ENCODE measurements at places on chromosomes 6 and 20. TPM values are rescaled to one million over a fixed set of nuclear protein-coding genes. Genes with fewer than 3 reads are reported as not detected.

The KCNQ2 gene
- 1.6 TPM for polyA plus RNA-seq

The SIRPB2 gene
- polyA plus RNA-seq, result 3.6 TPM

The SLC17A1 gene
- polyA plus RNA-seq, result not detected

The CCHCR1 gene
- 11.0 TPM for polyA plus RNA-seq

The WDR27 gene
- polyA plus RNA-seq, result 7.9 TPM

The EYS gene
- 0.21 TPM for polyA plus RNA-seq

The ESR1 gene
- 1.9 TPM for polyA plus RNA-seq

The CLDN20 gene
- not detected for polyA plus RNA-seq

The CLPSL2 gene
- not detected for polyA plus RNA-seq

The ANKRD66 gene
- not detected for polyA plus RNA-seq
